ENCODE measurements at places on chromosomes 3 and 15. TPM values are rescaled to one million over a fixed set of nuclear protein-coding genes. Genes with fewer than 3 reads are reported as not detected.
A peak's percentile ranks its signal among the peaks of the same experiment; 100 is the strongest.

The ERC2 gene
- total RNA-seq = 1.5 TPM

- H3K4me1 ChIP-seq = no peaks in the 10 kb centered on the region
- H3K27ac ChIP-seq = no peak overlapping the region
- H3K27me3 ChIP-seq = no peaks in the 10 kb centered on the region
Measured at GRCh38 chr3:24420224-24420623, 74.4 kb downstream of the THRB start.

The ANKRD63 gene
- not detected for total RNA-seq

The KBTBD13 gene
- total RNA-seq = not detected

The IP6K1 gene
- total RNA-seq = 52.9 TPM

DNA sequence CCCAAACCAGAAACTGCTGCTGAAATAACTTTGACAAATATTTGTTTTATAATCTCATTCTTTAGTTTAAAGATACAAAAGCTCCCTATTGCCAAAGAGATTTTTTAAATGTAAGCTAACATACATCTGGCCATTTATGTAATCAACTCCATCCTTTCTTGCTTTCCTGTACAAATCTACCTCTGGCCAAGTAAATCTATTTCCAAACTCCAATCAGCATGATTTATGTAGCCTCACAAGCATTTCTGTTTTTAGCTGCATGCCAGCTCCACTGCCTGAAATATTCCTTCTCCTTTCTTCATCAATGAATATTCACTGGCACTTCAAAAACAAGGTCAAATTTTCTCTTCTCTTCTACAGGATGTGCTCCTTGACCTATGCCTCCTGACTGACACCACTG is 80.0 kb downstream of the SHOX2 start:
- H3K36me3 ChIP-seq = no peaks in the 10 kb centered on the region
- no peaks in the 10 kb centered on the region for H3K4me1 ChIP-seq
- no peak for DNase-seq
- H3K27ac ChIP-seq = no peak overlapping the region

The HGD gene
- total RNA-seq = 1.8 TPM

The IL17RB gene
- total RNA-seq = 8.7 TPM

GRCh38 chr3:175091426-175092114 is 232.4 kb downstream of the NAALADL2 start:
- DNase-seq = no peak
- H3K36me3 ChIP-seq = no peaks in the 10 kb centered on the region
- no peak overlapping the region for H3K4me3 ChIP-seq
- no peaks in the 10 kb centered on the region for H3K4me1 ChIP-seq

- no peaks in the 10 kb centered on the region for H3K4me1 ChIP-seq
- DNase-seq = no peak
- no peak overlapping the region for H3K27ac ChIP-seq
- H3K4me3 ChIP-seq = no peak overlapping the region
Measured at GRCh38 chr3:147773116-147773630, 364.0 kb downstream of the ZIC1 start.

The TF gene
- 15.5 TPM for total RNA-seq

- no peak overlapping the region for H3K4me3 ChIP-seq
- no peak overlapping the region for H3K27ac ChIP-seq
- H3K27me3 ChIP-seq = no peaks in the 10 kb centered on the region
- no peaks in the 10 kb centered on the region for H3K4me1 ChIP-seq
- no peak for DNase-seq
Measured at GRCh38 chr3:2568156-2568555, 469.5 kb downstream of the CNTN4 start.

DNA sequence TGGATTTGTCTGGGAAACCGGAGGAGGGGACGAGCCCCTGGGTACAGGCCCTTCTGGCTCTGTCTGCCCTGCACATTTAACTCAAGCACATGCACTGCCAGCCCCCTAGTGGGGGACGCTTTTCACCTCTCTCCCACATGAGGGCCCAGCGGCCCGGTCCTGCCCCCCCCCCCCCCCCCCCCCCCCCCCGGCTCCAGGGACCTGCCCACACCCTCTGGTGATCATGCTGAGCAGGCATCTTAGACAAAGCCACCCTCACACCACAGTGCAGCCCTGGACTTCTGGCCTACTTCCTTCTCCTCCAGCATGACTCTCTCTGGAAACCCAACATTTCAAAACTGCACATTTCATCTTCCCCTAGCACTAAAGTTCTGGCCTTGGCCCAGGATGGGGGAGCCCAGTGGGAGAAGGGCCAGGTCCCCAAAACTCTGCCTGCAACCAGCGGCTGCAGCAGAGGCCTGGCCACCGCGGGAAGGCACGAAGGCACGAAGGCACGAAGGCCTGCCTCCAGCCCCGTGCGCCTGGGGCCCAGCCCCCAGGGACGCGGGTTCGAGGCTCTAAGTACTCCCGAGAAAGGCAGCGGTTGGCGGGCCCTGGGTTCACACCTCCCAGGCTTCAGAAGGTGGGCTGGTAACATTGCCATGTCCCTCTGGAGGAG is 14.1 kb downstream of the KLF15 start:
- H3K27ac ChIP-seq = no peak overlapping the region
- H3K27me3 ChIP-seq = no peaks in the 10 kb centered on the region
- H3K4me1 ChIP-seq = no peaks in the 10 kb centered on the region
- DNase-seq = peak; percentile 52

- no peaks in the 10 kb centered on the region for H3K36me3 ChIP-seq
- peak overlapping the region; percentile 33 for H3K27ac ChIP-seq
- no peak overlapping the region for H3K4me3 ChIP-seq
- H3K4me1 ChIP-seq = peaks cover 30% of the 10 kb centered on the region
- DNase-seq = no peak
Measured at GRCh38 chr3:177150970-177151627, 46.2 kb downstream of the TBL1XR1 start.

- no peak for DNase-seq
- H3K27me3 ChIP-seq = no peaks in the 10 kb centered on the region
- no peaks in the 10 kb centered on the region for H3K36me3 ChIP-seq
Measured at GRCh38 chr3:30904996-30905395, 10.5 kb upstream of the GADL1 start.

DNA sequence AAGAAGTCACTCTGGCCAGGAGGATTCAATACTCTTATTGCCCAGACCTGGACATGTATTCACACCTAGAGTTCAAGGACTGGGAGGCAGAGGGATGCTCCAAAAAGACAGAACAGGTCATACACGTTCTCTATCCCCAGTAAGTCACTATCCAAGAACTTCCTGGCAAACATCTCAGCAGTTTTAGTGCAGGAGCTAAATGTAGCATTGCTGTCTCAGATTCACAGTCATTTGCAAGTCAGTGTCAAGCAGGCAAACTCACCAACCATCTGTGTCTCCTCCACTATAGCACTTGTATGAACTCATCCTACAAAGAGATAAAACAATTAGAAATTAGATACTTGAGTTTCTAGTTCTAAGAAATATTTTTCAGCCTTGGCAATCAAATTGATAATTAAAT is 38.4 kb downstream of the ABHD17C start:
- no peak for DNase-seq
- H3K36me3 ChIP-seq = no peaks in the 10 kb centered on the region
- H3K27ac ChIP-seq = peak overlapping the region; percentile 7
- H3K27me3 ChIP-seq = no peaks in the 10 kb centered on the region
- no peak overlapping the region for H3K4me3 ChIP-seq
- peaks cover 39% of the 10 kb centered on the region for H3K4me1 ChIP-seq

GRCh38 chr3:181486141-181486885 is 225.4 kb upstream of the SOX2 start:
- H3K4me1 ChIP-seq = no peaks in the 10 kb centered on the region
- H3K27me3 ChIP-seq = no peaks in the 10 kb centered on the region
- no peak overlapping the region for H3K4me3 ChIP-seq
- no peak for DNase-seq
- no peak overlapping the region for H3K27ac ChIP-seq

- no peak overlapping the region for H3K27ac ChIP-seq
- no peaks in the 10 kb centered on the region for H3K27me3 ChIP-seq
- H3K4me1 ChIP-seq = peaks cover 36% of the 10 kb centered on the region
- no peak overlapping the region for H3K4me3 ChIP-seq
- H3K36me3 ChIP-seq = no peaks in the 10 kb centered on the region
Measured at GRCh38 chr15:98786717-98787116, 138.4 kb downstream of the IGF1R start.

- no peak for DNase-seq
- H3K4me1 ChIP-seq = peaks cover under 1% of the 10 kb centered on the region
- no peaks in the 10 kb centered on the region for H3K36me3 ChIP-seq
- H3K27ac ChIP-seq = no peak overlapping the region
- H3K27me3 ChIP-seq = no peaks in the 10 kb centered on the region
- no peak overlapping the region for H3K4me3 ChIP-seq
Measured at GRCh38 chr15:70442616-70443321, 320.6 kb downstream of the UACA start.

DNA sequence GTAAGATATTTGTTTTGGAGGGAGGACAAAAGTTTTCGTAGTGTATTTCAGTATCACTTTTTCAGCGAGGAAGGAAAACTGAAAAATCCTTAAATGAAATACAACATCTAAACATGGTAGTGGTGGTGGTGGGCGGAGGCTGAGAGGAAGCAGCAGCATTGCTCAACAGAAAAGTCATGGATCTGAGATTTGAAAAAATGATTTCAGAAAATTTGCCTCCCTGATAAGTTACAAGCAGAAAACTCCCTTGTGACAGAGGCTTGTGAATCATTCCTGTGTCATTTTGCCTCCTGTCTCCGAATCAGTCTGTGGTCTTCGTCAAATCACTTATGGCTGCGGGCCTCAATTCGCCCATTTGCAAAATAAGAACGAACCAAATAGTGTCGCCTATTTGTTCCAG is 965 bp upstream of the CRBN start:
- H3K27ac ChIP-seq = no peak overlapping the region
- no peak for DNase-seq
- H3K4me3 ChIP-seq = no peak overlapping the region
- peaks cover 5% of the 10 kb centered on the region for H3K36me3 ChIP-seq
- peaks cover 31% of the 10 kb centered on the region for H3K4me1 ChIP-seq
- H3K27me3 ChIP-seq = no peaks in the 10 kb centered on the region

The TIMP4 gene
- total RNA-seq = 4.0 TPM

- no peaks in the 10 kb centered on the region for H3K4me1 ChIP-seq
- no peak for DNase-seq
- no peak overlapping the region for H3K4me3 ChIP-seq
Measured at GRCh38 chr3:22907796-22908195, 295.3 kb upstream of the UBE2E2 start.

GRCh38 chr3:153970741-153971347 is 150.3 kb upstream of the ARHGEF26 start:
- H3K4me1 ChIP-seq = no peaks in the 10 kb centered on the region
- no peaks in the 10 kb centered on the region for H3K36me3 ChIP-seq
- no peak overlapping the region for H3K27ac ChIP-seq
- no peaks in the 10 kb centered on the region for H3K27me3 ChIP-seq
- no peak for DNase-seq
- H3K4me3 ChIP-seq = no peak overlapping the region

GRCh38 chr15:94231723-94232468 is 535 bp downstream of the MCTP2 start:
- peaks cover 21% of the 10 kb centered on the region for H3K4me1 ChIP-seq
- H3K36me3 ChIP-seq = no peaks in the 10 kb centered on the region
- peak overlapping the region; percentile 84 for H3K27ac ChIP-seq
- H3K27me3 ChIP-seq = no peaks in the 10 kb centered on the region

The BCHE gene
- total RNA-seq = 1.2 TPM

- H3K36me3 ChIP-seq = no peaks in the 10 kb centered on the region
- no peaks in the 10 kb centered on the region for H3K4me1 ChIP-seq
- no peak overlapping the region for H3K4me3 ChIP-seq
- no peak overlapping the region for H3K27ac ChIP-seq
- peak; percentile 69 for DNase-seq
Measured at GRCh38 chr15:95494971-95495541, 835.4 kb upstream of the NR2F2 start.

GRCh38 chr15:50098545-50098944 is 20.5 kb downstream of the ATP8B4 start:
- no peaks in the 10 kb centered on the region for H3K4me1 ChIP-seq
- no peaks in the 10 kb centered on the region for H3K27me3 ChIP-seq
- no peak for DNase-seq
- no peak overlapping the region for H3K4me3 ChIP-seq
- no peaks in the 10 kb centered on the region for H3K36me3 ChIP-seq

The GHRL gene
- total RNA-seq = 1.7 TPM

The PLSCR2 gene
- total RNA-seq = 0.31 TPM

The CEMIP gene
- total RNA-seq = 5.1 TPM

DNA sequence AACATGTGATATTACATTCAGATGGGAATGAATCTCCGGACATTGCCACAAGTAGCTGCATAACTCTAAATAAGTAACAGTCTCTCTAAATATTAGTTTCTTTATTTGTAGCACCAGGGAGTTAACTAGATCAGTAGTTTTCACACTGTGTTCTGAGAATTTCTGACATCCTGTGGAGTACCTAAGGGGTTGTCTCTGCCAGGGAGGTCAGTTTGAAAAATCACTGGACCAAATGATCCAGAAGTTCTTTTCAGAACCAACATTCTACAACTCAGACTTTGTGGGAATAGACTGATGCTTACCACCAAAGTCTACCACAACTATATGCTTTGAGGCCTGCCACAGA is 9.0 kb upstream of the ILDR1 start:
- H3K4me3 ChIP-seq = no peak overlapping the region
- no peak for DNase-seq
- no peaks in the 10 kb centered on the region for H3K27me3 ChIP-seq
- no peaks in the 10 kb centered on the region for H3K36me3 ChIP-seq

DNA sequence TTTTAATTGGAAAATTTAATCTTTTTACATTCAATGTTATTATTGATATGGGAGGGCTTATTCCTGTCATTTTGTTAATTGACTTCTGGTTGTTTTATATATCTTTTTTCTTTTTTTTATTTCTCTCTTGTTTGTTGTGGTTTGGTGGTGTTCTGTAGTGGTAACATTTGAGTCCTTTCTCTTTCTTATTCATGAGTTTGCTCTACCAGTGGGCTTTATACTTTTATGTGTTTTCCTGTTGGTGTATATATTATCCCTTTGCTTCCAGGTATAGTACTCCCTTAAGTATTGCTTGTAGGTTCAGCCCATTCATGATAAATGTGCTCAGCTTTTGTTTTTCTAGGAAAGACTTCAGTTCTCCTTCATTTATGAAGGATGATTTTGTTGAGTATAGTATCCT is 57.6 kb downstream of the GALK2 start:
- H3K4me3 ChIP-seq = no peak overlapping the region
- no peak for DNase-seq
- no peaks in the 10 kb centered on the region for H3K36me3 ChIP-seq
- no peaks in the 10 kb centered on the region for H3K27me3 ChIP-seq

The PLXND1 gene
- total RNA-seq = 207 TPM

- H3K4me3 ChIP-seq = no peak overlapping the region
- no peak for DNase-seq
- H3K27me3 ChIP-seq = no peaks in the 10 kb centered on the region
- H3K4me1 ChIP-seq = peaks cover 7% of the 10 kb centered on the region
- peaks cover 20% of the 10 kb centered on the region for H3K36me3 ChIP-seq
- no peak overlapping the region for H3K27ac ChIP-seq
Measured at GRCh38 chr15:84784262-84784661, 32.9 kb upstream of the ALPK3 start.

All from upper lobe of left lung (tissue), 6 donors.